ENCODE measurements at places on chromosomes 2 and 18.
A peak's percentile ranks its signal among the peaks of the same experiment; 100 is the strongest.

DNA sequence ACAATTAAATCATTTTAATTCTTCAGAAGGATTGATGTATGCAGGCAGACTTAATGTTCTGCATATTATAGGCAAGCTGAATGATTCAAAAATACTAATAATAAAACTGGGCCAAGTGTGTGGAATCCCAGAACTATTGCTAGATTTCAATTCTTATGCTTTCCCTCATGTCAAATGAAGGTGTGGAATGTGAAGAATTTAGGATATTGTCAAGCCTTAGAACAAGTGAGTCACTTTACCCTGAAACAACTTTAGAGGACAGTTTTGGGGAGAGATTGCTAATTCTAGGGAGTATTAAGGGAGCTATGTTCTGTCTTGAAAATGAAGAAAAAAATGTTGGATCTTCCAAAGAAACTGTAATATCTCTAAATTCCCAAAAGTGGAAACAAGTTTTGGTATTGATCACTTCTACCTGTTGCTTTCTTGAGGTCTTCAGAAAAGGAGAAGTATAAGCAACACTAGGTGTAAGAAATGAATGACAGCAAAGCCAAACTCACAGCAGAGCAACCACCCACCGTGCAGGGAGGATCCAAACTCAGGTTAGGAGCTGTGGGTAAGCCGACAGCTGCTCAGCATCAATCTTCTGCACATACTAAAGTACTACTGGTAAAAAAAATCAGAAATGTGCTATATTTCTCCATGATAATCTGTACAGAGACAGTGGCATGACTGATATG lies 818.1 kb downstream of the SLC4A3 start:
- DNase-seq, result no peak

DNA sequence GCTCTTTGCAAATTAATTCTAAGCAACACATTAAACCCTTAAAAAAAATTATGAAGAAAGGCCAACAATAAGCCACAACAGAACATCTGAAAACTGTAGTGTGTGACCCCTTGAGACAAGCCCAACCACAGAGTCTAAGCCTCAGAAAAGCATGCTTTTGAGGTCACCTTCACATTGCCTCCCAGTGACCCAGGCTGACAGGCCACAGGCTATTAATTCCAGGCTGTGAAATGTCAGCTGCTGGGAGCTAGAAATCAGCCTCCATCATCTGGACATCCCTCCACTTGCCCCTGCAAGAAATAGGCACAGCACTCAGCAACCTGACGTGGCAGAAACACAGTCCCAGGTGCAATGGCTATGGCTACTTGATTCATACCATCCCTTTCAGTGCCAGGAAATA lies 179.4 kb upstream of the ZFP36L2 start:
- no peak for DNase-seq

DNA sequence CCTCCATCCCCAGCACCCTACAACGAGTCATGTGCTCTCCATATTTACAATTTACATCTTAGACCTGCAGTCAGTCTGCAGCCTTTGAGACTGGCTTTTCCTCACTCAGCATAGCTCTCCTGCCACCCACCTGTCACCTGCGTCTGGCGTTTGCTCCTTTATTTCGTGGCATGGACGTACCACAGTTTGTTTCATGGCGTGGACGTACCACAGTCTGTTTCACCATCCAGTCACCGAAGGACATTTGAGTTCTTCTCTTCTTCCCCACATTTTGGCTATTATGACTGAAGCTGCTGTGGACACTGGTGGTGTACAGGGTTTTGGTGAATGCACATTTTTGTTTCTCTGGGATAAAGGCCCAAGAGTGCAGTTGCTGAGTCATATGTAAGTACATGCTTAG lies 141.8 kb upstream of the CTDP1 start:
- no peak for DNase-seq

GRCh38 chr2:44186810-44187209 lies 18.1 kb downstream of the PPM1B start:
- no peak for DNase-seq

GRCh38 chr2:224386876-224387275 lies 15.0 kb downstream of the FAM124B start:
- no peak for DNase-seq

- no peak for DNase-seq
Observed at GRCh38 chr18:45829855-45830254, 4.4 kb downstream of the SIGLEC15 start.

- DNase-seq, result no peak
Observed at GRCh38 chr18:25729072-25729471, 361.3 kb downstream of the SS18 start.

GRCh38 chr18:59787998-59788790 lies 91.0 kb upstream of the CCBE1 start:
- peak; percentile 28 for DNase-seq

DNA sequence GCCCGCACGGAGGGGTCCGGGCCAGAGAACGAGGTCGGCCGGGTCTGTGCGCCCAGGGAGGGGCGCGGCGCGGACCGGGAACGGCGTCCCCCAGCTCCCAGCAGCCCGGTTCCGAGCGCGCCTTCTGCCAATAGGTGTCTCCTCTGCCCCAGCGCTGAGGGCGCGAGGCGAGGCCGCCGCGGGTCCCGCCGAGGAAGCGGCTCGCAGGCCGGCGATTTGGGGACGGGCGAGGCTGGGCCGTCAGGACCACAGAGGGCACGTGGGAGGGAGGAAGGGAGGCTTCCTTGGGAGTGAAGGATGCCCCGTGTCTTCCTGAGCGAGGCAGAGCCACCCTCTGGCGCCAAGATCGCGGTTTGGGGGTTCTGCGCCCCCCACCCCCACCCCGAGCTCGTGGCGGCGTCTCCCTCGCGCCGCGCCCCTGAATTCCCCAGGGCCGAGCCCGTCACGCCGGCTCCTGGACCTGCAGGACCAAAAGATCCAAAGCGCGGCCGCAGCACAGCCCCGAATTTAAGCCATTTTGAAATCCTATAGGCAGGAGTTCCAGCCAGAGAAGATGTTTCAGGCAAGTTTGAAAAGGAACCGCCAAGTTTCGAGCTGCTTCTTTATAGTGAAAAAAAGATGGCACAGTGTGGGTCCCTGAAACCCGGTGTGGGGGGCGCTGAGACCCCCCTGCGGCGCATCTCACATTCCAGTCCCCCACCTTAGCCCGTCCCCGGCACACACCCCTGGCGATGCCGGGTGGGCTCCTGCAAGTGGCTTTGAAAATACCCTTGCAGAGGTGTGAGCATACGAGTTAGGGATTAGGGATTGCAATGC lies 909 bp downstream of the NFATC1 start:
- peak; percentile 46 for DNase-seq

All from LoVo (cell line).